ENCODE measurements at places on chromosomes 4 and X. TPM values are rescaled to one million over a fixed set of nuclear protein-coding genes. Genes with fewer than 3 reads are reported as not detected.

DNA sequence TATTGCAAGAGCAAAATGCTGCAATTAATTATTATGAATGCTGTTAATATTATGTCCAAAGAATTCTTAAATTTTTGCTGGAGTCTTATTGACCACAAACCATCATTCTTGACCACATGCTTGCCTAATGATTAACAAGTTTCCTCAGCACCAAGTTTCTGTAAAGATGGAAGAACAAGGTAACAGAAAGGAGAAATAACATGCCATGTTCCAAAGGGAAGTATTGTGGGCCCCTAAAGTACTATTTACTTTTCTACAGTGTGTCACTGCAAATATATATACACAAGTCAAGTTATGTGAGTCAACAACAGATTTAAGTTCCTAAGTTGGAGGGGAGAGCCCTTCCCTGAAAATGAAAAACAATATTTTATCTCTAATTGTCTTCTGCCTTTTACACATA, 20.6 kb downstream of the FAM47E start:
- no peak for DNase-seq

RAP2C gene
- 13.0 TPM for total RNA-seq

DNA sequence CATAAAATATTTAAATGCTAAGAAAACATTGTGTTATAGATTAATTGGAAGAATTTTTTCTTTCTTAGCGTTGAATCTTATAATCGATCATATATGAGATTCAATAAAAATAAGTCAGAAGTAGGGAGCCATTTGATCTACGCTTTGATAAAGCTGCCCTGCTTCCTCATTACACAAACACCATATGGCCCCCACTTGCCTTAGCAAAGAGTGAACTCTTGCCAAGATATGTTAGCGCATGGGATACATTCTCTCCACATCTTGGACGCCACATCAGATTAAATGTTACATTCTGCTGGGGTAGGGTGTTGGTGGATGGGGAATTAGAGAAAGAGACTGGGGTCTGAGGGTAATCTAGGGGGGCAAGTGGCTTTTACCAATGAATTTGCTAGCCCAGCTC, 207.7 kb upstream of the MID1 start:
- DNase-seq: no peak

DNA sequence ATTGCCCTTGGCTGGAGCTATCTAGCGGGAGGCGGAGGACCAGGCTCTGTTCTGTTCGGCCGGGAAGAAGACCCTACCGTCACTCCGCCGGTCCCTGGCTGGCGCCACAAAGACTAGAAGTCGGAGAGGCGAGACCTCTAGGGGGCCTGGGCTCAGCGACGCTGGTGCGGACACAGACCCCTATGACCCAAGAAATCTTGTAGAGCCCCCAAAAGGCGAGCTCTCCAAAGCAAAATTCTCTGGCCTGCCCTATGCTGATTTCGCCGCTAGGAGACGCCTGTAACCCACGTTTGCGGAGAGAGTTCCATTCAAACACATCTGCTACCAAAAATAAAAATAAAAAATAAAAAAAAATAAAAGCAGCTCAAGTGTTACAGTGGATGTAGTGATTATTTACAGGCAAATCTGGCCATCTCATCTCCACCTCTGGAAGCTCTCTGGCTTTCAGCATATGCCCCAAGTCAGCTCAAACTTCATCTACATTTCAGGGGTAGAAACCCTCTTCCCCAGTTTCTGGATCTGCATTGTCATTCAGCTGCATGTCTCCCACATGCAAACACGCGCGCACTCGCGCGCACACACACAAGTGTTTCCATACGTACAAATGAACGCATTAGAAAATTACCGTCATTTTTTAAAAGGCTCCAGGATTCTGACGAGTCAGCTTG, 2.4 kb upstream of the PCDH10 start:
- DNase-seq: peak; percentile 59

DNA sequence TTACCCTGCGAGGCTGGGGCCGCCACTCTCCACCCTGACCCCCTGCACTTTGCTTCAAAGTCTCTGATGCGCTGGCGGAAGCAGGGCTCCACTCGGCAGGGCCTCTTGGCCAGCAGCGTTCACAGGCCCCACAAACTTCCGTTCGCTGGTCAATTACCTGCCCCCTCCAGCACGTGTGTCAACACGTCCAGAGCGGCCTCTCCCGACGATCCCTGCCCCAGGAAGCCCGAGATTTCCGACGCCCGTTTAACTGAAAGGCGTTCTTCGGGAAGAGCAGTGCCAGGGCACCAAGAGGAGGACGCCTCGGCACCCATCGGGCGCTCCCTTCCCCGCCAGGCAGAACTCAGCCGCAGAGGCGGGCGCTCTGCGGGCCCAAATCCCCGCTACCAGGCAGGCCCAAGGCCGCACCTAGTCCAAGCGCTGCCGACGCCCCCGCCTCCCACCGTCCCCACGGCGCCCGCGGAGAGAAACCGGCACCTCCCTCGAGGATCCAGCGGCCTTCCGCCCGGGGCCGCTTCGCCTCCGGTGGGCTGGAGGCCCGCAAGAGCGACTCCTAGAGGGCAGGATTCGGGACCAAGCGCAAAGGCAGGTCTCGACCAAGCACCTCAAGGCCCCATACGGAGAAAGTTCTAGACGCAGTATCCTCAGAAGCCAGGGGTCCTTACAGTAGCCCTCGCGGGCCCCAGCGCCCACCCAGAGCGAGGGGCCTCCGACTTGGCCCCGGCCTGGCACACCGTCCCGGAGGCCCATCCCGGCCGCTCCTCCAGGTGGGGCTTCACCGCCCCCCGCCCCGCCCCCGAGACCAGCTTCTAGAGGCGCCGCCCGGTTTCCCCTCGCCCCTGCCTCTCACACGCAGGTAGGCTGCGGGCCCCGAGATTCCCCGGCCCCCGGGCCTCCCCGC, 586 bp downstream of the BCAP31 start:
- DNase-seq: peak; percentile 37

DNA sequence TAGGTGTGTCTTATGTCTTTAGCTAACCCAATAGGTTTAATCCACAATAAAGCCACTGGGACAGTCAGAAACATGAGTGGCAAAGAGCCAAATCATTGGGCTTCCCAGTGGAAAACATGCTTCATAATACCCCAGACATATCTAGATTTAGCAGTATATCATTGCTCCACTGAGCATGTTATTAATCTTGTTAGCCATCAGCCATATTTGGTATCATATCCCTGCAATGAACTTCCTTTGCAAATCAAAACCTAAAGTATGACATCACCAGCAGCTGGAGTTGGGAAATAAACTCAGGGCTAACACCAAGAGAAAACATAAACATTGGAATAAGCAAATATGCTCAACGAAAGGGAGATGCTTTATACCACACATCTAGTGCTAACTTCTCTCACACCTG, 280.8 kb upstream of the NOCT start:
- DNase-seq: no peak

DNA sequence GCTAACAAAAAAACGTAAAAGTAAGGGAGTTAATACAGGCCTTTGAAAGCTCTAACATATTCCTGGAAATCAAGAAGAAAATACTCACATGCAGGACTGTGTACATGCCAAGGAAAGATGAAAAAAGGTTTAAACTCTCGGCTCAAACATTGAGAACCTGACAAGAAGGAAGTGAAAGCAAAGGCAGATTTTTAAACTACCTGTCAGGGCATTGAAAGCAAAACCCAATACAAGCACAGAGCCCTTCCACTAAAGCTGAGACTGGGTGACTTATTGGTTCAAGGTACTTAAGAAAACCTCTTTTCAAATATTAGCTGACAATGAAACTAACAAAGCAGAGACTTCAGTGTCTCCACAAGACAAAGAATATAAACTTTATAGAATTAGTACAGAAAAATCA, 313.0 kb upstream of the GRID2 start:
- no peak for DNase-seq

OTUD5 gene
- 41.4 TPM for total RNA-seq

FAM9B gene
- 0.07 TPM for total RNA-seq

FAT4 gene
- total RNA-seq: 0.95 TPM

DNA sequence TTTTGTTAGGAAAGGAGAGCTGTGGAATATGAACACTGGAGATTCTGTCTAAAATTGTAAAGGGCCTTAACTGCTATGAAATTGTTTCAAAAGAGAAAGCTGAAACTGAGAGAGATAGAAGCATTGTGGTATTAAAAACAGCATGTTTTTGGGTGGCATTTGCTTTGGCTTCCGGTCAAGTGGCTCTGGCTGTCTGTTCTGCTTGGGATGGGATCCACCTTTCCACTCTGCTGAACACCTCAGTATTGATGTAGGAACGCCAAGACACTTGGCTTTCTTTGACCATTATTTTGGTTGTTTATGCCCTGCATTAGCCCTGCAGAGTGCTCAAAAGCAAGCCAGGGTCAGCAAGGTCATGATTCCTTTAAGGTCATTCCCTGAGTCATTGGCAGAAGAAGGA, 199.7 kb downstream of the SLC4A4 start:
- DNase-seq: no peak

DNA sequence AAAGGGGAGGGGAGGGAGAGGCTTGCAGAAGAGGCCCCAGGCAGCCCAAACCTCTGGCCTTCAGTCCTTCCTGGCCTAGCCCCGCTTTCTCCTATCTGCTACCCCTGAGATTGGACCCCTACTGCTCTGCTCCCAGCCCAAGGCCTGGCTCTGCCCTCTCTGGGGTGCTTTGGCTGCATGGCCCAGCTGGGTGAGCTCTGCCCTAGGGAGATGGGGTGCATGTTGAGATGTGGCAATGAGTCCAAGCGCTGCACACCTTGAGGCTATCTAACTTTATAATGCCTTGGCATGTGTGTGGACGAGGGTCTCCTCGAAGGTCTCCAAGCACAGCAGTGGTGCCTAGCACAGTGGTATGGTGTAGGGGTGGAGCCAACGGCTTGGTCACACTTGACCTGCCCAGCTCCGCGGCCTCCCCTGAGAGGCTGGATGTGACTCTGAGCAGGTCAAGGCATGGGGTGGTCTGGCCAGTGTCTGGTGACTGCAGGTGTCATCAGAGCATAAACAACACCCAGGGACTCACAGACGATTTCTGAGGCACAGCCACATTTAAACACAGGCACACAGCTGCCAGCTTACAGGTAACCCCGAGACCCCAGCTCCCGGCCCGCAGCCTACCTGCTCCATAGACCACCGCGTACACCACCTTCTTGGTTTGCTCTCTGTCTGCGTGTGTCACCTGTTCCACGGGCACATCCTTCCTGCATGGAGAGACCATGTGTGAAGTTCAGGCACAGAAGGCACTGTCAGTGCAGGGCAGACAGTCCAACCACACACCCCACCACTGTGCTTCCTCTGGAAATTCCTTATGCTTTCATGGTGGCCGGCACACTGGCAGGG, 36.3 kb downstream of the NAT8L start:
- DNase-seq: no peak

DNA sequence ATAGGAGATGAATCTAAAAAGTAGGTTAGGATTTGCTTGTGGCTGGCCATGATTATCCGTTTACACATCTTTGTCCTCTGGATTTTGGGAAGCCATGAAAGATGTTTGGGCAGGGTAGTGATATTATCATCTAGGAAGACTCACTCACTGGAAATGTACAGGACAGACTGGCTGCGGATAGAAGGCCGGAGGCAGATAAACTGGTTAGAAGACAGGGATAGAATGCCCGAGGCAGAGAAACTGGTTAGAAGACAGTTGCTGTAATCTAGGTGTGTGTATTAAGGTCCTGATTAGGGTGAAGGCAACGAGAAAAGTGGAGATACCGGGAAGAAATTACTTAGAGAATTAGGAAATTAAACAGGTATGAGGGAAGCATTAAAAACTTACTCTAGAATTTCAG, 68.8 kb downstream of the SPRY1 start:
- no peak for DNase-seq
